Activated naive CD8-positive, alpha-beta T cell treated with anti-CD3 and anti-CD28 coated beads, Interleukin-2, amount 10 ng/mL, durations not matched to agents 7 days and 5 days (primary cell): ENCODE measurements at places on chromosomes 6 and 20. TPM values are rescaled to one million over a fixed set of nuclear protein-coding genes. Genes with fewer than 3 reads are reported as not detected.

Gene PPP1R3G
- 0.11 TPM for total RNA-seq

DNA sequence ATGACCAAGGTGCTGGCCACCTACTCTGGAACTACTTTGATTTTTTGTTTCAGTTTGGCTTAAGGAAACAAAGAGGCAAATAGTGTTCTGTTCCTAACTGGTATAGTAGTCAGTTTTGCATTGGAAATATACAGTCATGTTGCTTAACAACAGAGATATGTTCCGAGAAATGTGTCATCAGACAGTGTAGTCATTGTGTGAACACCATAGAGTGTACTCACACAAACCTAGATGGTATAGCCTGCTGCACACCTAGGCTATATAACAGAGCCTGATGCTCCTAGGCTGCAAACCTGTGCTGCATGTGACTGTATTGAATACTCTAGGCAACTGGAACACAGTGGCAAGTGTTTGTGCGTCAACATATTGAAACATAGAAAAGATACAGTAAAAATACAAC is 80.4 kb downstream of the ARID1B start:
- no peaks in the 10 kb centered on the region for H3K27me3 ChIP-seq
- DNase-seq, result no peak
- H3K36me3 ChIP-seq, result no peaks in the 10 kb centered on the region
- H3K4me1 ChIP-seq, result peaks cover 36% of the 10 kb centered on the region

Gene SLC17A2
- not detected for total RNA-seq

GRCh38 chr20:63751471-63752271 is 12.1 kb downstream of the SLC2A4RG start:
- peak overlapping the region; percentile 71 for H3K4me3 ChIP-seq
- peak overlapping the region; percentile 94 for H3K27ac ChIP-seq
- no peaks in the 10 kb centered on the region for H3K36me3 ChIP-seq
- H3K27me3 ChIP-seq, result no peaks in the 10 kb centered on the region
- H3K4me1 ChIP-seq, result peaks cover 19% of the 10 kb centered on the region
- DNase-seq, result no peak

GRCh38 chr6:120875900-120876299 is 458.4 kb downstream of the TBC1D32 start:
- H3K36me3 ChIP-seq, result no peaks in the 10 kb centered on the region
- no peak overlapping the region for H3K4me3 ChIP-seq
- H3K27me3 ChIP-seq, result no peaks in the 10 kb centered on the region
- H3K4me1 ChIP-seq, result no peaks in the 10 kb centered on the region
- H3K27ac ChIP-seq, result no peak overlapping the region

- H3K27ac ChIP-seq, result no peak overlapping the region
- DNase-seq, result no peak
- no peak overlapping the region for H3K4me3 ChIP-seq
Measured at GRCh38 chr6:85421972-85422371, 27.9 kb upstream of the NT5E start.

DNA sequence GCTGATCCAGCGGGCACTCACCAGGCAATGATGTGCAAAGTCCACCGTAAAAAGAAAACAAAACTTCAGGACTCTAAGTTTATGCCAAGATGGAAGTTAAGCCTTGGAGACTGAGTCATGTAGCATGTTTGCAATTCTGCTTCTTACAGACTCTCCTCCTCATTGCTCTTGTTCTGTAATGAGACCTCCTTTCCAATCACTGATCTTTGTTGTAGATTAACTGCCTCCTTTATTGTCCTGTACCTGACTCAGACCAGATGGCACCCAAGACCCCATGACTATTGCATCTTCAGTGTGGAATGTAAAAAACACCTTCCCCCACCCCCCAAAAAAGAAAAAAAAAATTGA is 11.2 kb downstream of the NEU1 start:
- H3K27me3 ChIP-seq, result no peaks in the 10 kb centered on the region
- H3K4me3 ChIP-seq, result no peak overlapping the region
- H3K4me1 ChIP-seq, result no peaks in the 10 kb centered on the region
- no peaks in the 10 kb centered on the region for H3K36me3 ChIP-seq
- DNase-seq, result no peak

Gene APCDD1L
- not detected for total RNA-seq

Gene APOM
- 3.1 TPM for total RNA-seq

GRCh38 chr6:164072240-164072666 is 657.7 kb downstream of the QKI start:
- no peak overlapping the region for H3K4me3 ChIP-seq
- no peaks in the 10 kb centered on the region for H3K4me1 ChIP-seq
- no peak for DNase-seq
- no peaks in the 10 kb centered on the region for H3K27me3 ChIP-seq
- no peaks in the 10 kb centered on the region for H3K36me3 ChIP-seq

Gene SLC32A1
- total RNA-seq, result not detected

Gene FILIP1
- total RNA-seq, result not detected

DNA sequence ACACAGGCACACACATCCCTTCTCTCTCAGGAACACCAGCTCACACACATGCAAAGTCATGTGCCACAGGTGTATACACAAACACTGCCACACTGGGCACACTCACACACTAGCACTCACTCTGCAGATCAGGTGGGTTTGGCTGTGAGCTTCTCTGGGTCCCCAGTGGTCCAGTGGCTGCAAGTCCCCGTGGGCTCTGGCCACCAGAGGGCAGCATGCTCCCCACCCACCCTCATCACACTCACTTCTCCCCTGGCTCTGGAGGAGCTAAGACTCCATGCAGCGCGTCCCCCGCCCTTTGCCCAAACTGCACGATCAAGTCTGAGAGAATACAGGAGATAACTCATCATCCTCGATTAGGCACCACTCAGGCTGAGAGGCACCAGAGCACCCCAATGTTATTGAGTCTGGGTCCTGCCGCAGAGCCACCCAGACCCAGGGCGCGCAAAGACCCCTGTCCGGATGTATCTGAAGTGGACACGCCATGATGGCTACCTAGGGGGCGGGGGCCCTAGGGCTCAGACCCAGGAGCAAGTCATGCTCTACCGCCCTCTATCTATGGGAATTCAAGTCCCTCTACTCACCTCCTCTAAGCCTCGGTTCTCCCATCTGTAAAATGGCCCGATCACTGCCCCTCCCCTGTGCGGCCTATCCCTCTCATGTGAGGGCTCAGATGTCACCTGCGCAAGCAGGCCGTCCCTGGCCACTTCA is 90.5 kb downstream of the GRM4 start:
- H3K27me3 ChIP-seq, result peaks cover 10% of the 10 kb centered on the region
- H3K4me1 ChIP-seq, result no peaks in the 10 kb centered on the region
- peak; percentile 72 for DNase-seq
- H3K4me3 ChIP-seq, result no peak overlapping the region

Gene PI16
- total RNA-seq, result 0.37 TPM

DNA sequence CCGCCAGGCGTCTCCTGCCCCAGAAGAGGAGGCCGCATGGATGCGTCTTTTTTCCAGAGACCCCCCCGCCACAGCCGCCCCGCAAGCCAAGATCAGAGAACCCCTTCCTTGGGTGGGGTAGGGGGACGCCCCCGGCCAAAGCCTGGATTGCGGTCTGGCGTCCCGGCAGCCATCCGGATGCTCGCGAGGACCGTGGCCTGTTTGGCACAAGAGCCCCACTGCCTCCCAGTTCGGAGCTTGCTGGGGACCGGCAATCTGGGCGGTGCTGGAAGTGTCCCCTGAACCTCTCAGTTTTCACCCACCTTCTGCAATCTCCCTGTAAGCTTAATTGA is 924 bp downstream of the FAM162B start:
- H3K27ac ChIP-seq, result no peak overlapping the region
- peak overlapping the region; percentile 61 for H3K4me3 ChIP-seq
- no peak for DNase-seq
- H3K27me3 ChIP-seq, result peaks cover 67% of the 10 kb centered on the region
- no peaks in the 10 kb centered on the region for H3K36me3 ChIP-seq
- H3K4me1 ChIP-seq, result peaks cover 4% of the 10 kb centered on the region

Gene HCRTR2
- total RNA-seq, result not detected
